ENCODE measurements at places on chromosomes 5 and 9.

GRCh38 chr5:97142521-97143254 is at the start of gene LIX1:
Gene LIX1 (minus strand): TSS chr5:97142611. CDS start chr5:97142576, 35 bp downstream.
- peak; percentile 68 for DNase-seq

- no peak for DNase-seq
Observed at GRCh38 chr5:143717400-143717799, 94.6 kb upstream of the HMHB1 start.

DNA sequence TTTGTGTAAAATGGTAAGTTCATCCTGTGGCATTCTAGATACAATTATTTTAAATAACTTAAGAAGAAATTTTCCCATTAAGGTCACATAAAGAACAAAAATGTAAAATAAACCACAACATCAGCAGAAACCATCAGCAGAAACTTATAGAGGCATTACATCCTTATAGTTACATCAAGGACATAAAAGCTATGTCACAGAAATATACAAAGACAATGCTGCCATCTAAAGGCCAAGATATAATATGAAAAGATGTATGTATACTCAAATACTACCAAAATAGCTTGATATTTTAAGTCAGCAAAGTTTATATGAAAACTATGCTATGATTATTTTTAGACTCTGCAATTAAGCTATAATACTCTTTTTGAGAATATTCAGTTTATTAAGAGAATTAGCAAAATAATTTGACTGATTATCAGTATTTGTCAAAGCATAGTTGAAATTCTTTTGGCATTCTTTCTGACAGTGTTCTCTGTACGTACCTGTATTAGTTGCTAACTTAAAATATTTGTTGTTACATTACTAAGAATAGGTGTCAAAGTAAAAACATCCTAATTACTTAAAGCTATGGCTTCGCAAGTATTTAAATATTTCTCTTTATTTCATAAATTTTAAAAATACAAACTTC is 36.2 kb downstream of the FBXL17 start:
- DNase-seq: no peak

DNA sequence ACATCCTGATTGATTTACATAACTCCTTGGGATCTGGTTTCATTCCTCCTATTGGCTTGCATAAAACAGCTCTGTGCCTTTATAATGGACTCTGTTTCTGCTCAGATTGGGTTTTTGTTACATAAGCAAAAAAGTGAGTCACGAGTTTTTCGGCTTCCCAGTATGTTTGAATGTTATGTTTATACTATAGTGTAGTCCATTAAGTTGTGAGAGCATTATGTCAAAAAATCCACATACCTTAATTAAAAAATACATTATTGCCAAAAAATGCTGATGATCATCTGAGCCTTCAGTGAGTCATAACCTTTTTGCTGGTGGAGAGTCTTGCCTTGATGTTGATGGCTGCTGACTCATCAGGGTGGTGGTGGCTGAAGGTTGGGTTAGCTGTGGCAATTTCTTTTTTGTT is 144.6 kb downstream of the CCDC171 start:
- no peak for DNase-seq

DNA sequence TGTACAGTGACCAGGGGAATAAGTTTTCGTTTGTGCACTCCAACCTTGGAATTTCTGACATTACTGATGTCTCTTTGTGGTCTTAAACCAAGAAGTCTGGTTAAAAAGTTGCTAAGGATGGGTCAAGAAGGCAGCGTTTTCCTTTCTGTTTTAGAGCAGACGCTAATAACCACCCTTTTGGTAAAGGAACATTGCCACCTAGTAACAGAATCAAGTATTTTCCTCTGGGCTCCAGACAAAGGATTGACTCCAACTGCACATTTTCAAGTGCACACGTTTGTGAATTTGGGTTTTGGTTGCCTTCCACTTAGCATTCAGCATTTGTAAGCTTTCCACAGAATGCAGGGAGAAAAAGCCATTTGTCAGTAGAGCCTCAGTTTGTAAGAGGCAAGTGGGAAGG is 22.2 kb upstream of the CEP78 start:
- DNase-seq: no peak

Measured in left hindlimb (tissue), 1 donor.